GM23338 (cell line): ENCODE measurements at places on chromosomes 3 and 15. TPM values are rescaled to one million over a fixed set of nuclear protein-coding genes. Genes with fewer than 3 reads are reported as not detected.

The LRTM1 gene
- not detected in 2 replicates for total RNA-seq

The SLCO3A1 gene
- 9.4 and 11.5 TPM in 2 replicates for total RNA-seq

- H3K4me1 ChIP-seq, result peaks cover 28% of the 10 kb centered on the region
- peak overlapping the region; percentile 92 for H3K4me3 ChIP-seq
- H3K27me3 ChIP-seq, result peaks cover 19% of the 10 kb centered on the region
- no peaks in the 10 kb centered on the region for H3K36me3 ChIP-seq
Observed at GRCh38 chr3:42803414-42804105, 730 bp downstream of the HIGD1A start.

- H3K27me3 ChIP-seq, result no peaks in the 10 kb centered on the region
- DNase-seq, result no peak
- H3K36me3 ChIP-seq, result no peaks in the 10 kb centered on the region
- H3K4me1 ChIP-seq, result no peaks in the 10 kb centered on the region
- H3K4me3 ChIP-seq, result no peak overlapping the region
Observed at GRCh38 chr15:60086681-60087429, 82.7 kb downstream of the FOXB1 start.

GRCh38 chr15:91561371-91562100 is 292.0 kb upstream of the SLCO3A1 start:
- no peak overlapping the region for H3K4me3 ChIP-seq
- H3K27me3 ChIP-seq, result no peaks in the 10 kb centered on the region
- H3K27ac ChIP-seq, result no peak overlapping the region
- DNase-seq, result no peak
- H3K36me3 ChIP-seq, result no peaks in the 10 kb centered on the region

DNA sequence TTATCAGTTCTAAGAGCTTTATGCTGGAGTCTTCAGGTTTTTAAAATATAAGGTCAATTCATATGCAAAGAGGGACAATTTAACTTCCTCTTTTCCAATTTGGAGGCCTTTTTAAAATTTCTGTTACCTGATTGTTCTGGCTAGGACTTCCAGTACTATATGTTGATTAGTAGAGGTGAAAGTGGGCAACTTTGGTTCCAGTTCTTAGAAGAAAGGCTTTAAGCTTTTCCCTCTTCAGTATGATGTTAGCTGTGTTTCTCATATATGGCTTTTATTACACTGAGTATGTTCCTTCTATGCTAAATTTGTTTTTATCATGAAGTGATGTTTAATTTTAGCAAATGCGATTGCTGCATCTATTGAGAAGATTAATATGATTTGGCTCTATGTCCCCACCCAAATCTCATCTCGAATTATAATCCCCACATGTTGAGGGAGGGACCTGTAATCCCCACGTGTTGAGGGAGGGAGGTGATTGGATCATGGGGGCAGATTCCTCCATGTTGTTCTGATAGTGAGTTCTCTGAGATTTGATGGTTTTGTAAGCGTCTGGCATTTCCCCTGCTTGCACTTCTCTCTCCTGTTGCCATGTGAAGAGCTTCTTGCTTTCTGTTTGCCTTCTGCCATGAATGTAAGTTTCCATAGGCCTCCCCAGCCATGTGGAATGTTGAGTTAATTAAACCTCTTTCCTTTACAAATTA is 33.8 kb downstream of the FAIM start:
- DNase-seq, result no peak
- no peak overlapping the region for H3K27ac ChIP-seq
- no peaks in the 10 kb centered on the region for H3K4me1 ChIP-seq
- no peak overlapping the region for H3K4me3 ChIP-seq
- H3K36me3 ChIP-seq, result peaks cover 13% of the 10 kb centered on the region; the same call in 1 of the 2 replicates

- H3K27ac ChIP-seq, result no peak overlapping the region
- peaks cover 25% of the 10 kb centered on the region for H3K4me1 ChIP-seq
- DNase-seq, result peak; percentile 62
- H3K36me3 ChIP-seq, result no peaks in the 10 kb centered on the region
- H3K27me3 ChIP-seq, result peaks cover 22% of the 10 kb centered on the region
Observed at GRCh38 chr15:98547741-98548138, 100.6 kb upstream of the IGF1R start.

DNA sequence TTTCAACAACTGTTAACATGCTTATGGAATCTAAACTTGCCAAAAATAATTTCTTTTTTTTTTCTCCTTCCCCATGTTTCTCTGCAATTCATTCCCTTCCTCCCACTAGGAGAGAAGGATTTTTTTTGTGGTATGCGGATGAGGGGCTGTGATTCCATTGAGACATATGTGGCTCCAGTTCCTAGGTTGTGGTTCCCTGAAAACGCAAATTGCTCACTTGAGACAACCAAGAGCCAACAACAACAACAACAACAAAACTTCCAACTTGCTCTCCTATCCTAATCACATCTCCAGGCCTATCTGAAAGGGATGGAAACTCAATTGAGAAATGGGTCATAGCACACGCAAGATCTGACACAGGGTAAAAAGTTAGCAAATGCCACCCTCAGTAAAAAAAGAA is 406.5 kb upstream of the TGFBR2 start:
- H3K27me3 ChIP-seq, result no peaks in the 10 kb centered on the region
- no peak overlapping the region for H3K4me3 ChIP-seq
- DNase-seq, result no peak
- H3K36me3 ChIP-seq, result no peaks in the 10 kb centered on the region
- H3K27ac ChIP-seq, result no peak overlapping the region
- no peaks in the 10 kb centered on the region for H3K4me1 ChIP-seq

GRCh38 chr15:90707489-90707888 is 9.7 kb upstream of the BLM start:
- H3K27me3 ChIP-seq, result no peaks in the 10 kb centered on the region
- DNase-seq, result no peak
- H3K27ac ChIP-seq, result no peak overlapping the region
- H3K4me3 ChIP-seq, result no peak overlapping the region
- H3K4me1 ChIP-seq, result no peaks in the 10 kb centered on the region
- H3K36me3 ChIP-seq, result no peaks in the 10 kb centered on the region

GRCh38 chr3:100698736-100699135 is 10.6 kb upstream of the TFG start:
- no peaks in the 10 kb centered on the region for H3K4me1 ChIP-seq
- no peaks in the 10 kb centered on the region for H3K27me3 ChIP-seq
- no peak overlapping the region for H3K27ac ChIP-seq
- H3K4me3 ChIP-seq, result no peak overlapping the region
- no peak for DNase-seq
- H3K36me3 ChIP-seq, result no peaks in the 10 kb centered on the region

DNA sequence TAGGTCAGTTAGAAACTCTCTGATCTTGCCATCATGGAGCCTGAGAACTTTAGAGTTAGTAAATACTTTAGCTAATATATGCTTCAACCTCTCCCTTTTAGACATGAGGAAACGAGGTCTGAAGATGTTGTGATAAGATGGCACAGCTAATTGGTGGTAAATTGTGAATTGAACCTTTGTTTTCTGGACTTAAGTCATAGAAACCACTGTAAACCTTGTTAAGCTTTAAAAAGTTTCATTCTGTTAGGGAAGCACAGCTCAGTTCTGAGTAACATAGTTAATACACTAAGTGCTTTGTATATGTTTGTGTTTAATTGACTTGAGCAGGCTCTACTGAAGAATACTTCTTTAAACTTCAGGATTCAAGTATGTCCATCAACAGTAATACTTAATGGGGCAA is 108.6 kb downstream of the AKAP13 start:
- H3K4me1 ChIP-seq, result peaks cover 2% of the 10 kb centered on the region; the same call in 1 of the 2 replicates
- H3K27me3 ChIP-seq, result no peaks in the 10 kb centered on the region
- H3K36me3 ChIP-seq, result no peaks in the 10 kb centered on the region
- H3K27ac ChIP-seq, result no peak overlapping the region

DNA sequence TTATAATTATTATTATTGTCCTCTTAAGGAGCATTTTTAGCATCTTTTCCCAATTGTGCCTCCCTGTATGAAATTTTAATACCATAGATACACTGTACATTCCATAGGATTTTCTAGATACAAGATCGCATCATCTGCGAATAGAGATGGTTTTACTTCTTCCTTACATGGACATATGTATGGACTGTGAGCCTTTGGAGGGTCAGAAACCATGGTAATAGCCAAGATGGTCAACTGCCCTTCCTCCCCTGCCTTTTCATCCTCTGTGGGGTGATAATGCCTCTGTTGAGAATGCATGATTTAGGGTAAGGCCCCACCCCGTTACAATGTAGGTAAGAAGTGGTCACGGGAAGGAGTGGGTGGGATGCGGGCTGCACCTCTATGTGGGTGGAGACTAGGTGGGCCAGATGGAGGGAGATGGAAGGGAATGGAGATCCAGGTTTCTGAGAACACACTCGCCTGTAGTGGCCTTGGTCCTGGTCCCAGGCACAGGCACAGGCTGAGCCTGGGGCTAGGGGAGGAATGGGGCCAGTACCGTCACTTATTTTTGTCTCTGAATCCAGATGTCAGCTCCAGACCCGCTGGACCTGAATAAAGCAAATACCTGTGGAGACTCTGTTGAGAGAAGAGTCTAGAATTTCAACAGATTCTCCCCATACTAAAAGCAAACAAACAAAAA is 31.7 kb downstream of the GOLGA6A start:
- H3K4me3 ChIP-seq, result no peak overlapping the region
- peaks cover 13% of the 10 kb centered on the region for H3K4me1 ChIP-seq
- H3K27ac ChIP-seq, result no peak overlapping the region
- DNase-seq, result no peak

GRCh38 chr3:52784931-52785590 is 7.7 kb downstream of the ITIH1 start:
- no peaks in the 10 kb centered on the region for H3K36me3 ChIP-seq
- DNase-seq, result no peak
- H3K4me1 ChIP-seq, result no peaks in the 10 kb centered on the region
- H3K4me3 ChIP-seq, result no peak overlapping the region
- H3K27ac ChIP-seq, result no peak overlapping the region

DNA sequence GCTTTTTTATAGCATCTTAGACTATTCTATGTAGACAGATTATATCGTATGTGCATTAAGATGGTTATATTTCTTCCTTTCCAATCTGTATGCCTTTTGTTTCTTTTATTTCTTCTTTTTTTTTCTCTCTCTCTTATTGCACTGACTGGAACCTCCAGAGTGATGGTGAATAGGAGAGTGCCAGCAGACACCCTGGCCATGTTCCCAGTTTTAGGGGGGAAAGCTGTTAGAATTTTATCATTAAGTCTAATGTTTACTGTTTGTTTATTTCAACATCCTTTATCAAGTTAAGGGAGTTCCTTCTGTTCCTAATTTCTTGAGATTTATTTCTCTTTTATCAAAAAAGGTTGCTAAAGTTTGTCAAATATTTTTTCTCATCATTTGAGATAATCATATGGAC is 116.6 kb upstream of the LRTM1 start:
- no peaks in the 10 kb centered on the region for H3K36me3 ChIP-seq
- no peaks in the 10 kb centered on the region for H3K27me3 ChIP-seq
- no peaks in the 10 kb centered on the region for H3K4me1 ChIP-seq

DNA sequence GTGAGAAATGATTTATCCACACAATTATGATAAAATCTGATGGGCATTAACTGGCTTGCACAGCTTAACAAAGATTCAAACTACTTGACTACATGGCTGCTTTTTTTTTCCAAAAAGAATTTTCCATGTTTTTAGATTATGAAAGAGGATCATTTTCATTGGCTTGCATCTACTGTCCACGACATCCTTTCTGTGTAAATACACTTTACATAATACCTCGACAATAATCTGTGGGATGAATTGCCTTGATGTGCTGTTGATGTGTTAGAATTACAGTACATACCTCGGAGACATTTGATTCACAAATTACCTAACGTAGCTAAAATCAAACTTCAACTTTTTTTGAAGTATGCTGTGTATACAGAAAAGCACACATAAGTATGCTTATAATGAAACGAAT is 104.4 kb downstream of the PPP2R3A start:
- no peaks in the 10 kb centered on the region for H3K36me3 ChIP-seq
- DNase-seq, result no peak
- no peak overlapping the region for H3K4me3 ChIP-seq
- H3K4me1 ChIP-seq, result no peaks in the 10 kb centered on the region

GRCh38 chr3:13272831-13273603 is 147.1 kb downstream of the NUP210 start:
- H3K4me3 ChIP-seq, result no peak overlapping the region
- H3K36me3 ChIP-seq, result no peaks in the 10 kb centered on the region
- H3K4me1 ChIP-seq, result no peaks in the 10 kb centered on the region
- H3K27me3 ChIP-seq, result no peaks in the 10 kb centered on the region
- H3K27ac ChIP-seq, result no peak overlapping the region

DNA sequence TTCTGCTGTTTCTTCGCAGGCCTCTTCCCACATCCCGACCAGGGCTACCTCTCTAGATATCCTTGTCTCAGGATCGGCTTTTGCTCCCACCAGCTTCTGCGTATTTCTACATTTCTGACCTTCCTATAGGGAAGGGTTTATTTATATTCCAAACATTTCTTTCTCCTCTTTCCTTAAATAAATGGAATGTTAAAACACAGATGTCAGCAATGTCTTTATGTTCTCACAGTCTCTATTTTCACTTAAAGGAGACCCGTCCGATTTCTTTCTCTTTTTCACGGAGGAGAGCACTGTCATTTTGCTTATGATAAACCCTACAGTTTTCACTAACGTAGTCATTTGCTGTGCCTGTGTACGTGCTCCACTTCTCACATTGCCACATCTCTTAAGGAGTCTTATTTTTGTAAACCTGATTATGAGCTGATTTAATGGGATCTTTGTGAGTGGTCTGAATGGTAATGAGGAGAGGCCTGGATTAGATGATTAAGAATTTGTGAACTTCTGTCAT is 630 bp downstream of the KIF15 start:
- H3K4me3 ChIP-seq, result peak overlapping the region; percentile 92
- H3K4me1 ChIP-seq, result no peaks in the 10 kb centered on the region; the same call in 1 of the 2 replicates

DNA sequence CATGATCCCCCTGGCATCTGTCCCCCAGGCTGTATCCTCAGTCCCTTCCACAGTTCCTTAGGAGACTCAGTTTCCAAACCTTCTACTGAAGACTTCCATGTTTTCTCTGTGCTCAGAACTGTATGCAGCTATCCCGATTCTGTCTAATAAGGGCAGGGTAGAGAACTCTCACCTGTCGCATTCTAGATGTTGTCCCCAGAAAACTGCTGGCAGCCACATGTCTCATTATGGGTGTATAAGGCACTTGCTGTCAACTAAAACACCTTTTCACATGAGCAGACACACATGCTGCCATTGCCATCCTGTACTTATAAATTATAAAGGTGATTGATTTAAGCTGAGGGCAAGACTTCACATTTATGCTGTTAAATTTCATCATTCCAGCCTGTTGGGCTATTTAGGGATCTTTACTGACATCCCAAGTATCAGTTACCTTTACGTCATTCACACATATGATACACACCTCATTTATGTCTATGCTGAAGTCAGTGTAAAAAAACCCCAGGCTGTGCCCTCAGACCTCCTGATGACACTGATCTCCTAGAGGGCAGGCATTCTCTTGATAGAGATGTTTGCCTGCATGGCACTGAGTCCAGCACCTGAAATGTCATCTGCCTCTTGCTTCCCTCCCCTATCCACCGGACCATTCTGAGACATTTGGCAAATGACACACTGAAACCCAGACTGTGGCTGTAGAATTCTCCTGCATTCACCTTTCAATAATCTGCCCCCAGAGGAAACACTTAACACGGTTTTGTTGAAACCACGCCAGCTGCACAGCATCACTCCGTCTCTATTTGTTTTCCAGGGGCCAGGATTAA is 35.8 kb downstream of the BTD start:
- no peaks in the 10 kb centered on the region for H3K36me3 ChIP-seq
- no peak overlapping the region for H3K4me3 ChIP-seq
- no peak for DNase-seq
- no peak overlapping the region for H3K27ac ChIP-seq
- H3K4me1 ChIP-seq, result peaks cover 40% of the 10 kb centered on the region

GRCh38 chr3:29696311-29696710 is 415.4 kb downstream of the RBMS3 start:
- DNase-seq, result no peak
- H3K4me1 ChIP-seq, result peaks cover 24% of the 10 kb centered on the region
- no peaks in the 10 kb centered on the region for H3K27me3 ChIP-seq
- H3K36me3 ChIP-seq, result no peaks in the 10 kb centered on the region

- H3K36me3 ChIP-seq, result 0 out of 2 replicates have a peak, but pooled peaks cover 3% of the 10 kb centered on the region
- peaks cover 28% of the 10 kb centered on the region for H3K4me1 ChIP-seq
- H3K4me3 ChIP-seq, result no peak overlapping the region
- DNase-seq, result no peak
Observed at GRCh38 chr3:190124067-190124466, 3.4 kb upstream of the P3H2 start.
